ENCODE measurements at places on chromosomes 7 and 10.

DNA sequence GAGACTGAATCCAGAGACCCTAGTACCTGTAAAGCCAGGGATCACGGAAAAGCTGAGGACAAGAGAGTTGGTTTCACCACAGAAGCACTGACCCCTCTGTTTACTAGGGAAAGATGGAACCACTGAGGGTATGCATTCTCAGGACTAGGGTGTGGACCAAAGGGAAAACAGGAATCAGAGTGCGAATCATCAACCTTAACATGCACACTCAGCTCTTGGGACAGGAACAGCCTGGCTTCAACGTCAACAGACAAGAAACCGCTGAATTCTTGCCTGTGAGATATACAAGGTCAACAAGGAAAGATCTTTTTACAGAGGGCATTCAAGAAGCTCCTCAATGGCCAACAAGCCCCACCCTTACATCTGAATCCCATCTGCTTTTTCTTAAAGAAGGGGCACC lies 14.9 kb downstream of the TNRC18 start:
- peak; percentile 43 for DNase-seq

DNA sequence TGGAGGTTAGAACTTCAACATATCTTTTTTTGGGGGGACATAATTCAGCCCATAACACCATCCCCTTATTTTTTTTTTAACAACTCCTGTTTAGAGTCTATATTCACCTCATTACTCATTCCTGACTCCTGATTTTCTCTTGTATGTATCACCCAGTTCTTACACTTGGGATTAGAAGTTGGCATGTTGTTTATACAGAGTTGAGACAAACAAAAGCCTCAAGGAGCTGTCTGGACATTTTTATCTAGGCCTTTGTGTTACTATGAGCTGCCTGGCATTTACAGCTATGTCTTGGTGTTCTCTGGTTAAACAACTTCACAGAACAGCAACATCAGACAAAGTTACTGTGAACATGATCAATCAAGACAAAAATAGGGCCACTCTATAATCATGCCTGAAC lies 517.5 kb downstream of the KIF20B start:
- DNase-seq, result no peak

DNA sequence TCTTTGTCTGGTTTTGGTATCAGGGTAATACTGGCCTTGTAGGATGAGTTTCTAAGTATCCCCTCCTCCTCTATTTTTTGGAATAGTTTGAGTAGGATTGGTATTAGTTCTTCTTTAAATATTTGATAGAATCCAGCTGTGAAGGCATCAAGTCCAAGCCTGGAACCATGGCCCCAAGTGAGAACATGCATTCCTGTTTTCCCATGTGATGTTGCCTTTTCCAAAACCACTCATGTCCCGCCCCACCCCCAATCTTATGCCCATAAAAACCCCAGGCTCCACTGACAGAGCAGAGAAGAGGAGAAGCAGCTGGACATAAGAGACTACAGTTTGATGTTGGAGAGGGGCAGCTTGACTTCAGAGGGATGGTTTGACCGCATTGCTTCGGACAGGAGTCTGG lies 71.2 kb downstream of the MINPP1 start:
- no peak for DNase-seq

DNA sequence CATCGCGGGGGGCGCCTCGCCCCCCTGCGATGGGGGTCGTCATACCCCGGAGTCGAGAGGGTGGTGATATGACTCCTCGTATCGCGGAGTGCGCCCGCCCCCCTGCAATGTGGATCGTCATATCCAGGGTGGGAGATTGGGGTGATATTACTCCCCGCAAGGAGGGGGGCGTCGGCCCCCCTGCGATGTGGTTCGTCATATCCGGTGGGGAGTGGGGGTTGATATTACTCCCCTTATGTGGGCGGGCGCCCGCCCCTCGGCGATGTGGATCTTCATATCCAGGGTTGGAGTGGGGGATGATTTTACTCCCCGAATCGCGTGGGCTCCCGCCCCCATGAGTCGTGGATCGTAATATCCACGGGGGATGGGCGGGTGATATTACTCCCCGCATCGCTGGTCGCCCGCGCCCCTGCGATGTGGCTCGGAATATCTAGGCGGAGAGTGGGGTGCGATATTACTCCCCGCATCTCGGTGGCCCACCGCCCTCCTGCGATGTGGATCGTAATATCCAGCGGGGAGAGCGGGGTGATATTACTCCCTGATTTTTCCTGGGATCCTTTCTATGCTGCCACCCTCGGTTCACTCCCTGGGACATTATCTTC lies 36.9 kb downstream of the MEIG1 start:
- DNase-seq, result no peak

DNA sequence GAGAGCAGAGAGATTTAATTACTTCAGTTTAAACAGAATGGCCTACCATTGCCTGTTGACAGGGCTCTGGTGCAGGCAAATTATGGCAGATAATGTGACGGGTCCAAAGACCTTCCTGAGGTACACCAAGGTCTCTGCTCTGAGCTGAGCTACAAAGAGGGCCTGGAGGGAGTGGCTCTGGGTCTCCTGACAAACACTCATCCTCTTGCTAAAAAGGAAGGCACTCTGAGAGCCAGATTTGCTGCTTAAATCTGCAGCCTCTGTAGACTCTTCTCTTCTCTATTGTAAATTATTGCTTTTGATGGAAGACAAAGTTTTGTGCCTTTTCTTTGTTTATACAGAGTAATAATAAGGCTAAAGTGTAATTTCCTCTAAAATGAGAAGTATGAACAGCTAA lies 529.5 kb upstream of the FZD8 start:
- no peak for DNase-seq

DNA sequence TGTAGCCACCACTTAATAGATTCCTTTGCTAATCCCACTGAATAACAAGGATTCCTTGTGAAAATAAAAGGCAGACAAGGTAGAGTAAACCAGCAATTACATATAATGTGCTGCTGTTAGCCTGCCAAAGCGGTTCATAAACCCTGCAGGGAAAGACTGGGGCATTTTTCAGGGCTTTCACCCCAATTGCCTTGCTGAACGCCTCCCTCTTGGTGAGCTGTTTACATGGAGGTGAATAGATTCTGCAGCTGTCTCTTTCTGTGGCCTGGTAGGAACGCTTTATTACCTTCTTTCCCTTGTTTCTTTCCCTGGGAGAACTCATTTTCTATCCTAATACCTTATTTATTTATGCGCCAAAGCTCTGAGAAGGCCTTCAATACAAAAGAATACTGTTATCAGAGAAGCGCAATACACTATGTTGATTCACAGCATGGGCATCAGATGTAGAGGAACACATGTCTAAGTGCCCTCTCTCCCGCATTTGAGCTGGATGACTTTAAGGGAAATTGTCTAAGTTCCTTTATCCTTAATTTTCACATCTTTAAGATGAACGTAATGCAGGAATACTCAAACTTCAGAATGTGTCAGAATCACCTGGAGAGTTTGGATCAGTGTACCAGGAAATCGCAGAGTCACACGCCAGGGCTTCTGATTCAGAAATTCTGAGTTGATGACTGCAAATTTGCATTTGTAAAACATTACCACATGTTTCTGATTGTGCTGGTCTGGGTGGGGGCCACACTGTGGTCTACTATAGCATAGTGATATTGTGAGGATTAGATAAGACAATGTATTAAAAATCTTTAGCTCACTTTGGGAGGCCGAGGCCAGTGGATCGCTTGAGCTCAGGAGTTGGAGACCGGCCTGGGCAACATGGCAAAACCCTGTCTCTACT lies 1203.8 kb downstream of the SORCS3 start:
- DNase-seq, result no peak

- no peak for DNase-seq
Observed at GRCh38 chr7:25553580-25554291, 325.4 kb upstream of the NPVF start.

GRCh38 chr10:62183442-62183841 lies 85.2 kb downstream of the RTKN2 start:
- DNase-seq, result no peak

DNA sequence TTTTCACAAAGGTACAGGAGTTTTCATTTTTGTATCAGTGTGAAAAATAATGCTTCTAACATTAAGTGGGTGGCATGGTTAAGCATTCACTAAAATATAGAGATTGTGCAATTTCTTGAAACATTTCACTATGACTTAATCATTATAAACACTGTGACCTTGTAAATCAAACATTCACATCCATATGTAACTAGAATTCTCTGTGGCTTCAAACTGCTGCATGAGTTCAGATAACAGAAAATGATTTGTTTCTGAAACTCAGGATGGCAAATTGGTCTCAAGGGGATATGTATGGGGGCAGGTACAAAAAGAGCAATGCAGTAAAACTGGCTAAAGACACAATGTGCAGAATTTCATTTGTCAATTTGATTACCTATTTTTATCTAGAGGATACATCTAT lies 3.8 kb downstream of the FAM133B start:
- DNase-seq, result no peak

GRCh38 chr7:72405418-72405817 lies 6.7 kb downstream of the CALN1 start:
- DNase-seq, result no peak

- DNase-seq, result no peak
Observed at GRCh38 chr10:52988923-52989322, 216.3 kb upstream of the MBL2 start.

GRCh38 chr10:104301907-104302690 lies 33.1 kb downstream of the GSTO2 start:
- no peak for DNase-seq

GRCh38 chr7:5383314-5384098 lies 40.1 kb downstream of the TNRC18 start:
- no peak for DNase-seq

DNA sequence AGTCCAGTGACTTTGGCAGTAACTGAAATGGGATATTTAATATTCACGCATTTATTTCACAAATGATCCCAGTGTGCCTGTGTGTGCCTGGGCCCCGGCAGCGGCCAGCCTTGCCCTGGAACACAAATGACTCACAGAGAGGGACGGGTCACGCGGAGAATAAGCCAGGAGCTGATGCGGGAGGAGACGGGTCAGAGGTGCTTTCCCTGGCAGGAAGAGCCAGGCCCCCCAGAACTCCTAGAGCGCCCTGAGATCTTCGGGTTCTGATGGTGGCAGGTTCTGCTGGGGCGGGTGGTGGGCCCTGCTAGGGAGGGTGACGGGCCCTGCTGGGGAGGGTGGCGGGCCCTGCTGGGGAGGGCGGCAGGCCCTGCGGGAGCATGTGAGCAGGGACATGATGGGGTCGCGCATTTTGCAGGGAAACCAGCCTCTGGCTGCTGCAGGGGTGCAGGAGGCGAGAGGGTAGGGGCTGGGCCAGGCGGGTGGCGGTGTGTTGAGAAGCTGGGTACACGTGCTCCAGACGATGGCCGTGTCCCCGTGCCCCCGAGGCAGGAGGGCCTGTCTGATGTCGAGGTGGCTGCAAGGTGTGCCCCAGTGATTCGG lies 84.2 kb upstream of the DIP2C start:
- DNase-seq, result no peak

DNA sequence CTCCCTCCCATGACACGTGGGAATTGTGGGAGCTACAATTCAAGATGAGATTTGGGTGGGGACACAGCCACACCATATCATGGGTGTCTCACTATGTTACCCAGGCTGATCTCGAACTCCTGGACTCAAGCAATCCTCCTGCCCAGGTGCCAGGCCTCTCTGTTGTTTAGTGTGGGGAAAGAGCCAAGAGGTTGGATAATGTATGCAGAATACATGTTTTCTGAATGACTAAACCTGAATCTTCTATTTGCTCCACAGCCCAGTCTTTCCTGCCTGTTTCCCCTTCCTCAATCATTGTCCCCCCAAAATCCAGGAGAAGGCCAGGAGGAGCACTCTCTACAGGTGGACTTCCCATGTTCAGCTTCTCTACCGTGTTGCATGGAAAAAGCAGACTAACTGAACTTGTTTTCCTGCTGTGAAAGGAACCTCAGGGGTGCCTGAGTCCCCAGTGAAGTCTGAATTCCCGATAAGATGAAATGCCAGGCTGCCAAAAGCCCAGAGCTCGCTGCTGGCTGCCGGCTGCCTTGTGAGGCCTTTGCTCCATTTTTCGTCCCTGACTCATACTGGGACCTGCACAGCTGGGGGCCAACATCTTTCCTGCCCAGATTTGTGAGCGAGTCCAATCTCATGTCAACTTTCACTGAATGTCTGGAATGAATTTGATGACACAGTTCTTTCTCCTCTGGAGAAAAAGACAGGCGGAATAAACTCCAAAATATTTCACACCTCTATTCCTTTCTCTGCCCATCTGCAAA lies 588.0 kb downstream of the CALN1 start:
- peak; percentile 14 for DNase-seq

- peak; percentile 9 for DNase-seq
Observed at GRCh38 chr10:80165173-80165572, 32.6 kb downstream of the PLAC9 start.

DNA sequence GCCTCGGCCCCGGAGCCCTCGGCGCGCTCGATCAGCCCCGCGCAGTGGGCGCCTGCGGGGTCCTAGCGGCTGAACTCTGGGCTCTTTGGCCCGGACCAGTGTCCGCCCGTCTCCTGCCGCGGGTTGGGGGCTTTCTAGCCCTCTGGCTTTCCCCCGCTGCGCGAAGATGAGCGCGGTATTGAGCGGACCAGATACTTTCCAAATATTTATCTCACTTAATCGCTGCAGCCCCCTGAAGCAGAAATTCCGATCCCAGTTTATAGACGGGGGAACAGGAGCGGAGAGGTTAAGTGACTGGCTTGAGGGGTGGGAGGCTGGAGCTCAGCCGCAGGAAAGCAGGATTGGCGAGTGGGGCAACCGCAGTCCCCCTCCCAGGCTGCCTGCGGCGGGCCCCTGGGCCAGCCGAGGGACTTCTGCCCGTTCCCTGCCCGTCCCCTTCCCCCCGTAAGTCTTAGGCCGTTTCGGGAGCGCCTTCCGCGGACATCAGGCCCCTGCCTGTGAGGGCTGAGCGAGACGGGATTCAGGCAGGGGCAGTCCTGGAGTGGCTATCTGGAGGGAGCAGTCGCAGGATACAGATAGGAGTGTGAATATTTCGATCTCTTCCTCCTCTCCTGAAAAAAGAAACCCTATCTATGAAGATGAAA lies 565 bp downstream of the STRIP2 start:
- DNase-seq, result no peak

DNA sequence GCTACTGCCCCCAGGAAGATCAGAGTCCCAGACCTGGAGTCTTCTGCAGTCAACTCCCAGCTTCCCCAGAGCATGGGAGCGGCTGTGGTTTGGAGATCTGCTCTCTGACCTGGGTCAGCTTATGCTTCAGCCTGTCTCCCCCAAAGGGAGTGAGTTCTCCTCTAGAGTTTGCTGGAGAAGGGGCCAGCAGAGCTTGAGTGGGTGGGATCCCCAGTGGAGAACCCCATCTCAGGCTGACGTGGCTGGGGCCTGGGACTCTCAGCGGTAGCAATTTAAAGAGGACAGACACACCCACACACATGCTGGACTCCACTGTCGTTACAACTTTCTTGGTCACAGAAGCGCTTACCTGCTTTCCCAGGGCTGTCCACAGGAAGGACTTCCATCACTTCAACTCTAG lies 6.3 kb downstream of the UNC5B start:
- no peak for DNase-seq
